ENCODE measurements at places on chromosomes 6 and 20.

GRCh38 chr6:44668976-44669934 is 281.7 kb downstream of the CDC5L start:
- no peak for DNase-seq

GRCh38 chr6:27281105-27281539 is 31.0 kb downstream of the POM121L2 start:
- DNase-seq: no peak

- DNase-seq: peak; percentile 17
Measured at GRCh38 chr20:58407966-58408557, 19.0 kb downstream of the VAPB start.

- DNase-seq: no peak
Measured at GRCh38 chr20:41903586-41903985, 285.4 kb upstream of the CHD6 start.

DNA sequence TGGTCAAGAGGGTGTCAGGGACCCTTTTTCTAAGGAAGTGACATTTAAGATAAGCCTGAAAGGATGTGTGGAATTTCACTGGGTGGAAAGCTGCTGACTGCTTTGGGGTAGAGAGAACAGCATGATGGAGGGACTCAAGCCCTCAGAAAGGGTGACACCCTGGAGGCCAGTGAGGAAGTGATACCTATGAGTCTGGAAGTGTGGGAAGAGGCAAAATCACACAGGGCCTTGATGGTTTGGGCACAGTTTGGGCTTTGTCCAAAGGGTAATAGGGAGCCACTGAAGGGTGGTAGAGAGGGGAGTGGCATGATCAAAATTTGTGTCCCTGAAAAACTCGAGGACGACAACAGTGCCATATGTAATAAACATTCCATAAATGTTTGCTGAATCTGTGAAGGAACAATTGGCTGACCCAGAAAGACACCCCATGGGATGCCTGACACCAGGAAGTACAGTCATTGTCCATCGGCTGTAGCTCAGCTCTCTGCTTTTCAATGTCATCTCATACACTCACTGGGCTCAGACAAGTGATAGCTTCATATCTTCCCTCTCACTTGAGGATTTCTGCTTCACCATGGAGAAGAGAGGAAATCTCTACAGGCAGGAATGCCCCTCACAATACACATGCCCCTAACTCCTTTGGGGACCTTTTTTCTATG is 21.3 kb downstream of the CASS4 start:
- DNase-seq: no peak

DNA sequence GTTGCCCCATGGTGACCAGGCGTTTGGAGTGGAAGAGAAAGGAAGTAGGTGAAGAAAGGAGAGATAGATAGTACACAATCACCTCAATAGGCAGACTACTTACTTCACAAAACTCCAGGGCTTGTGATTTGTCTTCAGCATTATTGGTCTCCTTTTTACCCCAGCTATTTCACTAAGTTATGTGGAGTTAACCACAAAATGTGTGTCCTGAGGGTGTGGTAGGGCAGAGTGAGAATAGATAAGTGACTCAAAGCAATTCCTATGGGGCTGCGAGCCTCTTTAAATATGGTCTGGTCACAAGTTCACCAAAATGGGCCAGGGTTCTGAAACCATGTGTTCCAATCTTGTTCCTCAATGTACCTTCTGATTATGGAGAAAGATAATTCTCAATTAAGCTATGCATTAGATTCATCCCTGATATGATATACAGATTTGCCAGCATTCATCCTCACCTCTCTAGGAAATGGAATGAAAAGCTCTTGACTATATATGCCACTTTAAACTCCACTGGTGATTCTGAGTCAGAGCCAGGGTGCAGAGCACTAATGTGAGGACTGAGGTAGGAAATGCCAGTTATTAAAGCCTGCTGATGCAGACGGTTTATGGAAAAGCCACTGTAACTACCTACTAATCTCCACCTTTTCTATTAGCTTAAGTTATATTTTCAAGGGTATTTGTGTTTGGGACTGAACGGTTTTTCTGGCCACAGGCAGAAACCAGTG is 310.6 kb upstream of the MANEA start:
- no peak for DNase-seq

GRCh38 chr6:150891888-150892485 is 26.5 kb downstream of the MTHFD1L start:
- DNase-seq: peak; percentile 54

DNA sequence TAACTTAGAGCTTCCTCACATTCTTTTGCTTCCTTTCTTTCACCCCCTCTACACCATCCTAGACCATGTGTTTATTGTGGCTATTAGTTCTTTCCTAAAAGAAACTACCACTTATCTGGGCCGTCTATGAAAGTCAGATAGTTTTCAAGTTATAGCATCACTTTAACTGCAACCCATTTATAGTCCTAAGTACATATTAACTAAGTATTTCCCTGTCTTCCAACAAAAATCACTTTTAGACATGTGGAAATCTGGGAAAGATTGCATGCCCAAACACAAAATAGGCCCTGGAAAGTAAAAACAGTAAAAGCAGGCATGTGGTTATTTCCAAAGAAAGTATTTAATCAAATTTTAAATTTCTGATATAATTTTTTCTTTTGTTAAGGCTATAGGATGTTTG is 5.5 kb downstream of the MYLIP start:
- no peak for DNase-seq

DNA sequence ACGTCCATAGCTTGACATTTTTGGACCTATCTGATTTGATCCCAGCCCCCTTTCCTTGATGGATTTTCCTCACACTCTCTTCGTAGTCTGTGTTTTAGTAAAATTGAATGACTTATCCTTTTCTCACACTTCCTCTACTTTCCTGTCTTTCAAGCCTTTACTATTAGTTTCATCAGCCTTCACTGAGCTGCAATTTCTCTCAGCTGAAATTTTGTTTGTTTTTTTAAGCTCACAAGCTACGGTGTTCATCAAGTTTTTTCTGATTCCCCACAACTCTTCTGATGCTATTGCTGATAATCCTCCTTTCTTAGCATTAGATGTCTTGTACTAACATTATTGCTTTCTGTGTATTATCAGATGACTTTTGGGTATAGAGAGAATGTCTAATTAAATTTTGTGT is 263.7 kb downstream of the TBX18 start:
- DNase-seq: no peak

- DNase-seq: no peak
Measured at GRCh38 chr6:160831739-160832138, 129.7 kb downstream of the PLG start.

DNA sequence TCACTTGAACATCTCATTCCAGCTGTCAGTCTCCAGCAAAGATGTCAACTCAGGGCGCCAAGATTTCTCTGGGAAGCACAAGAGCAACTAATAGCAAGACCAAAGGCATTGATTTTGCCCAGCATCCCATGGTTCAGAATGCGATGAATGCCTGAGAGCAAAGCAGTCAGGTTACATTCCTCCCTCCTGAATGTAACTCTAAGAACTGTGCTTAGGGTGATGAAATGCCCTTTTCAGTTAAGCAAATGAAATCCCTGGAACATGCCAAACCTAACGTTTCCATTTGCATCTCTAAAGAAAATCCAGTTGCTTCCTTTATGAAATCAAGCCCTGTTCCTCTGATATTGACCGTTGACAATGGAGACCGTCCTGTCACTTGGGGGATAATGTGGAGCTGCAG is 224.0 kb upstream of the PLN start:
- DNase-seq: no peak

- DNase-seq: no peak
Measured at GRCh38 chr6:56716229-56716628, 73.5 kb upstream of the DST start.

- no peak for DNase-seq
Measured at GRCh38 chr6:38599261-38599660, 40.5 kb downstream of the BTBD9 start.

DNA sequence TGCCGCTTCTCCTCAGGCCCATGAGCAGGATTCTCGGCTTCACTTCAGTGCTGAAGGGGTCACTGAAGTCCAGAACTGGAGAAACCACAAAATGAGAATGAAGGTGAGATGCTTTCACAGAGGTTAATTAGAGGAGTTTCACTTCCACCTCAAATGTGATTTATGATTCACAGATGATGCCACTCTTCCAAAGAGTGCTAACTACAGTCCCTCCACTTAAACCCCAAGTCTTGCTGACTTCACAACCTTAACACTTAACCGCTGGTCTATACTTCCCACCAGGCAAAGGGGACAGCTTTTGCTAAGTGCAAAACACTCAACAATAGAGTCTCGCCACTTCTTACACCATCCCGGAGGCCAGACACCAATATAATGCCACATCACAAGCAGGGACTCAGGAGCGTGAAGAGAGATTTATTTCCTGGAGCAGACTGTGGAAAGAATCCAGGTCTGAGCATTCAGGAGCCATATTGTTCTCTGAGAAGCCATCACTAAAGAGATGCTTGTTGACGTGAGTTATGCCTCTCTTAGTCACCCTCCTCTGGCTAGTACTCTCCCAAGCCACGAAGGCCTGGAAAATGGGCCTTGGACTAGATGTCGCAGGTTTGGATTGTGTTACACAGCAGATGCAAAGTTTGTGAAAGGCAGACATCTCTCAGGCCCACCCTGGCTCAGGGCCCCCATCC is 24.4 kb downstream of the RRAGD start:
- no peak for DNase-seq

DNA sequence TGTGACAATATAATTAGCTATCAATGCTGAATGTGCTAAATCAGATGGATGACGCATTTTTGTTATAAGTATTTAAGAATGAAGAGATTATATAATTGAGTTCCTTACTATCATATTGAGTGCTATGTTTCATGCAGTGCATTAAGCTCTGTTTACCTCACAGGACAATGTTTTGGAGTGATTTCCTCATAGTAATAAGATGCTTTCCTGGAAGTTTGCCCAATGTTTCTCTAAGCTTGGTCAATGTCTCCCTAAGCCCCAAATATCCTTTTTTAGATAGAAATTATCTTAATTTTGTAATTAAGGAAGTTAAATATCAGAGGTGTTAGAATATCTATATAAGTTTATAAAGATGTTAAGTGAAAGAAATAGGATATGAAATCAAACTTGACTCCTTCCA is 489.6 kb downstream of the MMUT start:
- DNase-seq: no peak

DNA sequence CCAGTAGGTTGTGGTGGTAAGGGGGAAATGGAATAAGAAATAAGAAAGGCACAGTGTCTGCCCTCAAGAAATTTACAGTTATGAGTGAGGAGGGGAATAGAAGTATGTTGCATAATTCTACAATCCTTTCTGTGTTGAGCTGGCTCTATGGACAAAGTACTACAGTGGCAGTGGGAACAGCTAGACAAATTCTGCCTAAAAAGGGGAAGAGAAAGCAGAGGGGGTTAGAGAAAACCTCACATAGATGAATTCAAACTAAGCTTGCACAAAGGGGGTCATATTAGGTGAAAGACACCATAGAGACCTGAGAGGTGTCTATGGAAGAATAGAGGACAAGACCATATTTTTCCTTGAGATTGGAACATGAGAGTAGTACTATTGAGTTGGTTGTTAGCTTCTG is 146.9 kb upstream of the VGLL2 start:
- DNase-seq: no peak

DNA sequence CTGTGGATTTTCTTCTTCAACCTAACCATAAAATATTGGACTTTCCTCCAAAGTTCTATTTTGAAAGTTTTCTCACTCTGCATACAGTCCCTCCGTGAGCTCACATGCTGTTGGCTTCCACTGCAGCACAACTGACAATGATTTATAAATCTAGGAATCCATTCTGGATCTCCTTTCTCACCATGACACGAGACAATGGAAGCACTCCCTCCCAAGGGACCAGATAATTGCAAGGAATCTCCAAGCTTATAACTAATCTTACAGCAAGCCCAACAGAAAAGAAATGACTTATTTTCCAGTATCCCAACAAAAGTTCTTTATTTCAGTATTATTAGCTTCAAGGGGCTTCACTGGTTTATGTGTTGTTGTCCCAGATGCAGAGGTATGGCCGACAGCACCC is 729.0 kb downstream of the RFPL4B start:
- DNase-seq: no peak

GRCh38 chr20:60715172-60715571 is 536.9 kb upstream of the CDH4 start:
- peak; percentile 10 for DNase-seq

DNA sequence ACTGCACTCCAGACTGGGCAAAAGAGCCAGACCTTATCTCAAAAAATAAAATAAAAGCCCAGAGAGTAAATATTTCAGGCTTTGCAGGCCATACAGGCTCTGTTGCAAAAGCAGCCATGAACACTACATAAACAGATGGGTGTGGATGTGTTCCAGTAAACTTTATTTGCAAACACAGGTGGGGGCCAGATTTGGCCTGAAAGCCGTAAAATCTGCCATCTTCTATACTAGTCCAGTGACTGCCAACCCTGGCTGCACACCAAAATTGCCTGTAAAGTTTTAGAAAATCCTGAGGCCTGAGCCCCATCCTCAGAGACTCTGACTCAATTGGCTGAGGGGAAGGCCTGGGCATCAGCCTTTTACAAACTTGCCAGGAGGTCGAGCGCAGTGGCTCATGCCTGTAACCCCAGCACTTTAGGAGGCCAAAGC is 103.6 kb downstream of the ZMYND8 start:
- DNase-seq: peak; percentile 37

DNA sequence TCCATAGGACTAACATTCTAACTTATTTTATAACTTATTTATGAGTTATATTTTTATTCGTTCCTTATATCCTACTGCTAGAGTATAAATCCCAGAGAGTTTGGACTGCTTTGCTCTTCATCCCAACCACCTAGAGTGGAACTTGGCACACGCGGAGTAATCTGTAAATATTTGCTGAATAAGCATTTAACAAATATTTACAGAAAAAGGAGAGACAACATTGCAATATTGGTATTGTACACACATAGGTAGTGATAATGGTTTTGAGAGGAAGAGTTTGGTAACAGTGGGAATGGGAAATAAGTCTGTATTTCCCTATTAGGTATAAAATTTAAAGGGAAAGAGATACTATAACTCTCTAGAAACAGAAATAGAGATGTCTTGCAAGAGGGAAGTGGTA is 634.8 kb upstream of the CITED2 start:
- no peak for DNase-seq

GRCh38 chr20:50229156-50229607 is 38.6 kb downstream of the CEBPB start:
- no peak for DNase-seq

DNA sequence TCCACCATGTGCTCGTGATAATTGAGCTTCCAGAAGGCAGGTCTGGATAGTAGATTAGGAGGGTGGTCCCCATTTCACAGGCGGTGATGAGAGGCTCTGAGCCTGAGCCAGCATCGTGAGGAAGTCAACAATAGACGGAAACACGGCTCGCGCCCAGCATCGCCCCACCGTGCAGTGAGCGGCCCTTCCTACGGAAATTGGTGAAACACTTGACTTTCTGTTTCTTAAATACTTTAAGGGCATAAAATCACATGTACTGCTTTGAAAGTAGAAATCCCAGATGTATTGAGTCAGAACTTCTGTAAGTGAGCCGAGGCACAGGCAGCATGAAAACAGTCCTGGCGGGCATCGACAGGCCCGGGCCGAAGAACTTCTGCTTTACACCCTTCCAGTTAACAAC is 4.3 kb upstream of the KIF25 start:
- no peak for DNase-seq

GRCh38 chr6:27806981-27807440 is 105.2 kb downstream of the OR2B2 start:
- no peak for DNase-seq

GRCh38 chr6:145532361-145532760 is 203.0 kb downstream of the EPM2A start:
- peak; percentile 8 for DNase-seq
